ENCODE measurements at places on chromosomes 11 and 22.

GRCh38 chr11:112590764-112591163, 330.1 kb upstream of the PLET1 start:
- DNase-seq: no peak
- H3K27ac ChIP-seq: no peak overlapping the region
- no peaks in the 10 kb centered on the region for H3K36me3 ChIP-seq

- no peak overlapping the region for H3K27ac ChIP-seq
- no peaks in the 10 kb centered on the region for H3K27me3 ChIP-seq
- no peak overlapping the region for H3K4me3 ChIP-seq
- no peaks in the 10 kb centered on the region for H3K4me1 ChIP-seq
- H3K36me3 ChIP-seq: no peaks in the 10 kb centered on the region
Observed at GRCh38 chr22:35523167-35523947, 17.3 kb upstream of the RASD2 start.

- peak overlapping the region; percentile 69 for H3K27ac ChIP-seq
- H3K4me3 ChIP-seq: no peak overlapping the region
- DNase-seq: no peak
- H3K36me3 ChIP-seq: no peaks in the 10 kb centered on the region
- no peaks in the 10 kb centered on the region for H3K27me3 ChIP-seq
Observed at GRCh38 chr22:23279781-23280180, 99.5 kb downstream of the BCR start.

DNA sequence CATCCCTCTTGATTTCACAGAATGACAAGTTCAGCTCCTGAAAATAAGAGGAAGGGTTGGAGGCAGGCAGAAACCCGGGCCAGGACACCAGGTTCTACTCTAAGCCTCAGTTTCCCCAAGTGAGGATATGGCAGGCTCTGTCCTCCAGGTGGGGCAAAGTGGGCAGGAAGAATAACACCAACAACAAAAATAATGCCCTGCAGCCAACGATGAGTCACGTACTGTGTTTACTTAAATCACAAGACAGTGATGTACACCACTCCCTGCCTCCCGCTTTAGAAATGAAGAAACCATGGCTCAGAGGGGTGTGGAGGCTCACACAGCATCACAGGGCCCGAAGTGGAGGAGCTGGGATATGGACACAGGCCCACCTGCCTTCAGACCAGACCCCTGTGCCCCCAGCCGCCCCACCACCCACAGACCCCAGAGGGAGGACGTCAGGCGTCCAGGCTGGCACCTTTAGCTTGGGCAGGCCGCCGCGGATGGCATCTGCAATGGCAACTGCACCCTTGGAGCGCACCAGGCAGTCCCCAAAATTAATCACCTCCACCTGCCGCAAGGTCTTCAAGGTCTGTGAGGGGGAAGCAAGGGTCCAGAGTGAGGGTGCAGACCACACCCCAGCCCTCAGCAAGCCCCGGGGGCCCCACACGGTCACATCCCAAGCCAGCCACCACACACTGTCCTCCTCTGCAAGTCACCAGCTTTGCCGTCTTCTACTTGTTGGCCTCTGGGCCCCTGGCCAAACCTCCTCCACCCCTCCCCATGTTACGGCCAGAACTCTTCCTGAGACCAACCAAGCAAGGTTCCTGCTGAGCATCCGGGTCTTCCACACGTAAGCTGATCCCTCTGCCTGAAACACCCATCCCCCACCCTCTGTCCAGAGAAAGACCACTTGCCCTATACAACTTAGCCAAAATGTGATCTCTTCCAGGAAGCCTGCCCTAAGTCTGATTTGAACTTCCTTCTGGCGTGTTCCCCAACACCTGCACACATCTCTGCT, 15.8 kb upstream of the CHADL start:
- H3K27me3 ChIP-seq: no peaks in the 10 kb centered on the region
- H3K4me1 ChIP-seq: no peaks in the 10 kb centered on the region
- DNase-seq: no peak
- no peak overlapping the region for H3K27ac ChIP-seq
- peaks cover 10% of the 10 kb centered on the region for H3K36me3 ChIP-seq

DNA sequence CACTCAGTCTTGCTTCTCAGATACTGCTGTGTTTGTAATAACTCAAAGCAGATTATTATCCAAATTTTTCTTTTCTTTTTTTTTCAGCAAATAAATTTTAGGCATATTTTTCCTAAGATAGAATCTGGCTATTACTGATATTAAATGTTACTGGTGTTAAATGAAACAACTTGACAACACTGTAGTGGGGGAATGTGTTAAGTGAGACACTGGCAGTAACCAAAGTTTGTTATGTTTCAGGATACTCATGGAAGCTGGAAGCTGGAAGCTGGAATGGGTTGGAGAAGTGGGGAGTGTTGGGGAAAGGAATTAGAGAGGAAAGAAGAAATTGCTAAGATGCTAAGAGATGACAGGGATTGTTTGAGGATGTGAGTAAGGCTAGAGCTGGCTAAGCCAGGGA, 24.9 kb downstream of the PGR start:
- no peak overlapping the region for H3K27ac ChIP-seq
- DNase-seq: no peak
- no peak overlapping the region for H3K4me3 ChIP-seq
- H3K4me1 ChIP-seq: no peaks in the 10 kb centered on the region

DNA sequence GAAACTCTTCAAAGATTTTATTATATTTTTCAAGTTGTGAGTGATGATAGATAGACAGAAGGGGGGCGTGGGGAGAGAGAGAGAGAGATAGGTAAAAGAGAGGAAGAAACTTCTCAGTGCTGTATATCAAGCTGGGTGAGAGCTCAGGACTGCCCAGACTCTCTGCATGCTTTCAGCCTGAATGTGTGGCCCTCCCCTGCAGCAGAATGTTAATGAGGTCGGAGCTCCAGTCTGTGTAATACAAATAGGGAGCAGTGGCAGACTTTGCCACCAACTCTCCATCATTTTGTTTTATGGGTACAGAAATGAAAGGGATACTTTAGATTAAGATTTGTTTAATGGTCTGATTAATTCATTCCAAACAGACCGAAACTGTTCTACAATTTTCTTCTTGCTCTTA, 752.8 kb downstream of the OPCML start:
- no peak overlapping the region for H3K4me3 ChIP-seq
- no peaks in the 10 kb centered on the region for H3K4me1 ChIP-seq
- H3K27me3 ChIP-seq: no peaks in the 10 kb centered on the region
- no peak overlapping the region for H3K27ac ChIP-seq
- H3K36me3 ChIP-seq: no peaks in the 10 kb centered on the region
- no peak for DNase-seq

DNA sequence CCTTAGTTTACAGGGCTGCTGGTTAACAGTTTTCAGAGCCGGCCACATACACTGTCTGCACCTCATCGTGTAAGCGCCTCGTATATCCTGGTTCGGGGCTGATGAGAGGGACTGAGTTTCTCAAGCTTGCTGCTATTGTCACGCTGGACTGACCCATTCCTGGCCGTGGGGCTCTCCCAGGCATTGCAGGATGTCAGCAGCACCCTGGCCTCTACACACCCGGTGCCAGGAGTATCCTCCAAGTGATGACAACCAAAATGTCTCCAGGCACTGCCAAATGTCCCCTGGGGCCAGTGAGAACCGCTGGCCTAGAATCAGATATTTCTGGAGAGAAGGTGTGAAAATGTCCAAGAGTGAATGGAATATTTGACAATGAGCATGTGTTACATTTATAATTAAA, 82.8 kb downstream of the ST3GAL4 start:
- DNase-seq: no peak
- no peaks in the 10 kb centered on the region for H3K27me3 ChIP-seq
- no peak overlapping the region for H3K4me3 ChIP-seq

- peaks cover 18% of the 10 kb centered on the region for H3K4me1 ChIP-seq
- no peaks in the 10 kb centered on the region for H3K36me3 ChIP-seq
- DNase-seq: no peak
- H3K4me3 ChIP-seq: no peak overlapping the region
Observed at GRCh38 chr11:92843455-92843854, 126.0 kb upstream of the MTNR1B start.

- no peak overlapping the region for H3K4me3 ChIP-seq
- DNase-seq: peak; percentile 19
- H3K27ac ChIP-seq: no peak overlapping the region
- no peaks in the 10 kb centered on the region for H3K4me1 ChIP-seq
Observed at GRCh38 chr11:84922836-84923235, 704.3 kb downstream of the DLG2 start.

DNA sequence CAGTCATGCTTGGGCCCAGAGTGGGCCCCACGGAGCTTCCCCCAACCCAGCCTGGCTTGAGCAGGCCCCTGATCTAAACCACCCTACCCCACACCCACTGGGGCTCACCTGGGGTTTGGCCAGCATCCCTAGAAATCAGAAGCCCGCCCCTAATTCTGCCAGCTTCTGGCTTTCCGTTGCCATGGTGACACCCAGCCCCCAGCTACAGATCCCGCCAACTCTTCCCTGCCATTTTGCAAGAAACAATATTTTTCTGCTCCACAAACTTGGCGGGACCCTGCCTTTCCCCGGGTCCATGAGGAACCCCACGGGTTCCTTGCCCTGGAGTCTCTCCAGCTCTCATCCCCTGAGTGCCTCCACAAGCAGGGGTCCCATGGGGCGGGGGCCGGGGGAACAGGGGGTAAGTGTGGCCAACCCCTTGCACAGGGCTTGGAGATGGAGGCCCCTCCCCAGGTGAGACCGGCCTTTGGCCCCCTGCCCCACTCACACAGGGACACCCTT, 90.0 kb downstream of the CDKN1C start:
- H3K4me1 ChIP-seq: no peaks in the 10 kb centered on the region
- no peak overlapping the region for H3K4me3 ChIP-seq
- DNase-seq: peak; percentile 17
- no peaks in the 10 kb centered on the region for H3K27me3 ChIP-seq
- no peak overlapping the region for H3K27ac ChIP-seq

- no peak for DNase-seq
- H3K4me1 ChIP-seq: no peaks in the 10 kb centered on the region
- no peaks in the 10 kb centered on the region for H3K36me3 ChIP-seq
- H3K27ac ChIP-seq: no peak overlapping the region
- H3K27me3 ChIP-seq: no peaks in the 10 kb centered on the region
Observed at GRCh38 chr11:130760515-130761125, 155.7 kb downstream of the SNX19 start.

DNA sequence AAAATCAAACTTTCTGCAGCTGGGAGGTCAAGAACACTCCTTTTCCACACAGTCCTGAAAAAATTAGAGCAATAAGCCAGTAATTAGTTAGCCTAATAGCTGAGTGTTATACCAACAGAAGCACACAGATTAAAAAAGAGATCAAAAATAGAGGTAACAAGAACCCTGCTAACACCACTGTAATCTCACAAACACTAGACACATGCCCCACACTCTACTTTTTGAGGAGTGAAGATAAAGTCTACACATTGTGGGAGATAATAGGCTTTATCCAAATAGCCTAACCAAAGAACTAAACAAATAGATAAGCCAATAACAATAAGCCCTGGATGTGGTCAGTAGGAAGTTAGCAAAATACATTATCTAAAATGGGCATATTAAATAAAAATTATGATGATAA, 372.7 kb upstream of the ANO5 start:
- no peak overlapping the region for H3K27ac ChIP-seq
- no peaks in the 10 kb centered on the region for H3K27me3 ChIP-seq
- no peak overlapping the region for H3K4me3 ChIP-seq
- DNase-seq: no peak
- no peaks in the 10 kb centered on the region for H3K4me1 ChIP-seq
- no peaks in the 10 kb centered on the region for H3K36me3 ChIP-seq

GRCh38 chr11:67422891-67423290, 5.4 kb upstream of the RPS6KB2 start:
- no peaks in the 10 kb centered on the region for H3K36me3 ChIP-seq
- H3K4me3 ChIP-seq: no peak overlapping the region
- DNase-seq: no peak
- no peaks in the 10 kb centered on the region for H3K27me3 ChIP-seq

DNA sequence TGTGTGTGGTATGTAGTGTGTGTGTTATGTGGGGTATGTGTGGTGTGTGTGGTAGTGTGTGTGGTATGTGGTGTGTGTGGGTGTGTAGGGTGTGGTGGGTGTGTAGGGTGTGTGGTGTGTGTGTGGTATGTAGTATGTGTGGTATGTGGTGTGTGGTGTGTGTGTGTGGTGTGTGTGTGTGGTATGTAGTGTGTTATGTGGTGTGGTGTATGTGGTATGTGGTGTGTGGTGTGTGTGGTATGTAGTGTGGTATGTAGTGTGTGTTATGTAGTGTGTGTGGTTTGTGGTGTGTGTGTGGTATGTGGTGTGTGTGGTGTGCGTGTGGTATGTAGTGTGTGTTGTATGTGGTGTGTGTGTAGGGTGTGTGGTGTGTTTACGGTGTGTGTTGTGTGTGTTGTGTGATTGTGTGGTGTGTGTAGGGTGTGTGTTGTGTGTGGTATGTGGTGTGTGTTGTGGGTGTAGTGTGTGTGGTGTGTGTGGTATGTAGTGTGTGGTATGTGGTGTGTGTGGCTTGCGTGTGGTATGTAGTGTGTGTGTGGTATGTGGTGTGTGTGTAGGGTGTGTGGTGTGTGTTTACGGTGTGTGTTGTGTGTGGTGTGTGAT, 4.2 kb upstream of the PPP6R2 start:
- no peaks in the 10 kb centered on the region for H3K36me3 ChIP-seq
- H3K4me1 ChIP-seq: no peaks in the 10 kb centered on the region
- DNase-seq: no peak
- no peaks in the 10 kb centered on the region for H3K27me3 ChIP-seq
- H3K27ac ChIP-seq: no peak overlapping the region
- no peak overlapping the region for H3K4me3 ChIP-seq

DNA sequence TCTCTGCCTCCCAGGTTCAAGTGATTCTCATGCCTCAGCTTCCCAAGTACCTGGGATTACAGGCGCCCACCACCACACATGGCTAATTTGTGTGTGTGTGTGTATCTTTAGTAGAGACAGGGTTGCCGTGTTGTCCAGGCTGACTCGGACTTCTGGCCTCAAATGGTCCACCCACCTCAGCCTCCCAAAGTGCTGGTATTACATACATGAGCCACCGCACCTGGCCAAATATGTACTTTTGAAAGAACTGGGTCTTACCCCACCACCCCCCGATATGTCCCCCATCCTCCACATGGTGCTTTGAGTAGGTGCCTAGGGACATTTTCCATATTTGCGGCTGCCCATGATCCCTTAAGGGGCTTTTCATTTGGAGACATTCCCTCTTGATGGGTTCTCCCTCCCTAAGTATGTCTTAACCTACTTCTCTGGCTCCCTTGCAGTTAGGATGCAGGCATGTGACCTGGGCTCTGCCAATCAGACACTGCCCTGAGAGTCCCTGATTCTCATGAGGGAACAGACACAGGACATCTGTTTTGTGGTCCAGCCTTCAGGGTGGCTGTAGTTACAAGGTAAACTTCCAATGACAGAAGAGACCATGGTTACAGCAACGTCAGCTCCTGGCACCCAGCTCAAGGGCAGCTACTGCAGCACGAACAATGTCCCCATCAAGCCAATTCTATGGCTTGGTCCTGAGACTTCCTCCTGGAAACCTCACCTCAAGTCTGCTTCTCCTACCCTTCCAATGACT, 48.4 kb downstream of the CHST1 start:
- H3K4me1 ChIP-seq: no peaks in the 10 kb centered on the region
- no peak overlapping the region for H3K4me3 ChIP-seq
- no peak for DNase-seq
- no peaks in the 10 kb centered on the region for H3K36me3 ChIP-seq
- no peaks in the 10 kb centered on the region for H3K27me3 ChIP-seq

- no peaks in the 10 kb centered on the region for H3K27me3 ChIP-seq
- no peaks in the 10 kb centered on the region for H3K36me3 ChIP-seq
- H3K4me3 ChIP-seq: no peak overlapping the region
- no peak overlapping the region for H3K27ac ChIP-seq
- no peaks in the 10 kb centered on the region for H3K4me1 ChIP-seq
Observed at GRCh38 chr11:49405743-49406142, 197.3 kb upstream of the FOLH1 start.

GRCh38 chr11:122103321-122103720, 12.7 kb downstream of the BLID start:
- no peaks in the 10 kb centered on the region for H3K36me3 ChIP-seq
- H3K27ac ChIP-seq: no peak overlapping the region
- H3K4me3 ChIP-seq: no peak overlapping the region
- H3K27me3 ChIP-seq: no peaks in the 10 kb centered on the region
- DNase-seq: no peak
